A549 treated with ZK216348 at 1 μM for 4 hours (cell line): ENCODE measurements at places on chromosomes 2 and 18. TPM values are rescaled to one million over a fixed set of nuclear protein-coding genes. Genes with fewer than 3 reads are reported as not detected.

The UGT1A4 gene
- total RNA-seq, result not detected in 5 replicates

The CCDC178 gene
- not detected in 5 replicates for total RNA-seq

The LOXHD1 gene
- not detected in 5 replicates for total RNA-seq

The LCT gene
- total RNA-seq, result 0.04 to 0.06 TPM in 2 of 5 replicates, not detected in the others

The FOXI3 gene
- total RNA-seq, result 0.08 TPM in 1 of 5 replicates, not detected in the others

The YWHAQ gene
- 660 to 1,158 TPM (median 782 TPM) in 5 replicates for total RNA-seq

The TWIST2 gene
- total RNA-seq, result 8.6 to 20.8 TPM (median 18.4 TPM) in 5 replicates

The FZD7 gene
- total RNA-seq, result 4.4 to 7.3 TPM (median 6.0 TPM) in 5 replicates

The SIGLEC15 gene
- 0.05 to 0.12 TPM in 2 of 5 replicates, not detected in the others for total RNA-seq

The STARD6 gene
- not detected in 5 replicates for total RNA-seq

The OTOF gene
- 0.06 to 0.21 TPM (median 0.07 TPM) in 5 replicates for total RNA-seq

The NCL gene
- 751 to 1,006 TPM (median 785 TPM) in 5 replicates for total RNA-seq

The CKAP2L gene
- total RNA-seq, result 10.2 to 20.6 TPM (median 14.9 TPM) in 5 replicates

The TUBA3D gene
- 0.78 to 1.7 TPM (median 0.90 TPM) in 5 replicates for total RNA-seq

The SERPINB2 gene
- total RNA-seq, result 0.13 to 0.27 TPM in 2 of 5 replicates, not detected in the others

The ZNF892 gene
- 0.28 to 0.70 TPM (median 0.40 TPM) in 5 replicates for total RNA-seq

The ALPI gene
- total RNA-seq, result not detected in 5 replicates

The POLR1A gene
- 15.5 to 28.0 TPM (median 22.7 TPM) in 5 replicates for total RNA-seq

The EPAS1 gene
- total RNA-seq, result 87.7 to 124 TPM (median 120 TPM) in 5 replicates

The TEKT4 gene
- total RNA-seq, result not detected in 5 replicates

The CTNNA2 gene
- total RNA-seq, result 0.15 to 0.27 TPM (median 0.21 TPM) in 5 replicates

The SPATA3 gene
- not detected in 5 replicates for total RNA-seq

The GPBAR1 gene
- total RNA-seq, result 0.09 to 0.19 TPM (median 0.12 TPM) in 3 of 5 replicates, not detected in the others

The GPC1 gene
- 115 to 247 TPM (median 223 TPM) in 5 replicates for total RNA-seq

The GCG gene
- not detected in 5 replicates for total RNA-seq
